CD8-positive, alpha-beta memory T cell (primary cell): ENCODE measurements at places on chromosomes 16 and 17. TPM values are rescaled to one million over a fixed set of nuclear protein-coding genes. Genes with fewer than 3 reads are reported as not detected.

The NPB gene
- total RNA-seq = 0.62 TPM

The FBXL19 gene
- 29.2 TPM for total RNA-seq

DNA sequence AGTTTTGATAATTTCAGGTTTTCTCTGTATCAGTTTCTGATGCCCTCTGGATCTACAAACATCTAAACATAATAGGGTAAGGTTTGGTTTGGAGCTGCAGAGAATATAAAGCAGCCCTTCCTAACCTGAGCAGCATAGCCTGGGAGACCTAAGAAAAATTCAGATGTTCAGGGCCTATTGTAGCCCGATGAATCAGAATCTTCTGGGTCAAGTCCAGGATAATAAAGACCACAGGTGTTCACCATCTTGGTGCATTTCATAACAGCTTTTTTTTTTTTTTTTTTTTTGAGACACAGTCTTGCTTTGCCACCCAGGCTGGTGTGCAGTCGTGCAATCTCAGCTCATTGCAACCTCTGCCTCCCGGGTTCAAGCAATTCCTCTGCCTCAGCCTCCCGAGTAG, 19.7 kb upstream of the ARHGAP17 start:
- peaks cover 23% of the 10 kb centered on the region for H3K4me1 ChIP-seq
- no peaks in the 10 kb centered on the region for H3K27me3 ChIP-seq
- DNase-seq = no peak

DNA sequence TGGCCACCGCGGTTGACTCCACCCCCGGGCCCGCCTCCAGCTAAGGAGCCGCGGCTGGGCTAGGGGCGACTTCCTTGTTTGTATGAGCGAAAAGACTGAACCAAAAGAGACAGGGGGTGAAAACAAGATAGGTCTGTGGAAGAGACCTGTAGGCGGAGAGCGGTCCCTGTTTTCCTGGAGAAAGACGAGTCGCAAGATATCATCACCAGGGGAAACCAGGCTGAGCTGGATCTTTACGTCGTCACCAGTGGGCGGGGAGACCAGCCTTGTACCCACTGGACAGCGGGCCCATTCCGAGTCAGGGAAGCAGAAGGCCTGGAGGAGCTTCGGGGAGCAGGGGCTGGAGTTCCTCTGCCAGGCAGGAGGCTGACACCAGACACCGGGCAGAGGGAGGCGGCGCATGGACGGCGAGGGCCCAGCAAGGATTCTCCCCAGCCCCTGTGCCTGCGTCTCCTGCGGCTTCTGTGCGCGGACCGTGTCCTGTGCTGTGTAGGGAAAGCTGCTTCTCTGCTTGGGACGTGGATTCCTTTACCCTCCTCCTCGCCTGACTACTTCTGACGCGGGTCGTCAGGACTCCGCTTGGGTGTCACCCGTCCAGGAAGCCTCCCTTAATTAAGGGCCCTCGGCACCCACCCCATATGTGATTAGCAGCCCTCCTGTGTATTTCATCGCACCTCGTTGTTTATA, 10.3 kb upstream of the ARL4D start:
- H3K36me3 ChIP-seq = no peaks in the 10 kb centered on the region
- H3K4me1 ChIP-seq = peaks cover 18% of the 10 kb centered on the region
- H3K4me3 ChIP-seq = peak overlapping the region; percentile 84
- peak; percentile 83 for DNase-seq
- H3K27ac ChIP-seq = peak overlapping the region; percentile 94

GRCh38 chr17:27466743-27467375, 10.6 kb downstream of the KSR1 start:
- H3K4me1 ChIP-seq = peaks cover 30% of the 10 kb centered on the region
- no peaks in the 10 kb centered on the region for H3K36me3 ChIP-seq
- peak; percentile 19 for DNase-seq

GRCh38 chr17:27345141-27345904, 51.4 kb downstream of the WSB1 start:
- no peaks in the 10 kb centered on the region for H3K27me3 ChIP-seq
- no peak overlapping the region for H3K4me3 ChIP-seq
- H3K4me1 ChIP-seq = peaks cover 3% of the 10 kb centered on the region
- no peaks in the 10 kb centered on the region for H3K36me3 ChIP-seq

GRCh38 chr16:54417384-54417783, 130.8 kb upstream of the IRX3 start:
- H3K27me3 ChIP-seq = no peaks in the 10 kb centered on the region
- no peak overlapping the region for H3K27ac ChIP-seq
- no peaks in the 10 kb centered on the region for H3K36me3 ChIP-seq
- H3K4me3 ChIP-seq = no peak overlapping the region
- no peak for DNase-seq

DNA sequence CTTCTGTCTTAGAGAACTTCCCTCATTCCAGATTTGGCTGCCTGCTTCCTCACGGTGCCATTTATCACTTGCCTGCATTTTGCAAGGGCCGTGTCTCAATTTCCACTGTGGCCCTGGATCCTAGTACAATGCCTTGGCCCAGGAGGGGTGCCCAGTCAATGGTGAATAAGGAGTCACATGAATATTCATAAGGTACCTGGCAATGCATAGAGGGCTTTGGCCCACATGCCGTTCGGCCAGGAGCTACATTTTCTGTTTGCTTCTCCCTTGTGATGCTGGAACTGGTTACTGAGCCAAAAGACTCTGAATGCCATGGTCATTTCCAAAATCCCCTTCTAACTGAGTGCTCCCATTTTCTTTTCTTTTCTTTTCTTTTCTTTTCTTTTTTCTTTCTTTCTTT, 4.8 kb upstream of the PIRT start:
- no peaks in the 10 kb centered on the region for H3K27me3 ChIP-seq
- no peak overlapping the region for H3K4me3 ChIP-seq
- no peaks in the 10 kb centered on the region for H3K36me3 ChIP-seq
- H3K4me1 ChIP-seq = no peaks in the 10 kb centered on the region

- DNase-seq = no peak
- no peaks in the 10 kb centered on the region for H3K36me3 ChIP-seq
- H3K27ac ChIP-seq = no peak overlapping the region
- H3K4me1 ChIP-seq = no peaks in the 10 kb centered on the region
- no peaks in the 10 kb centered on the region for H3K27me3 ChIP-seq
- no peak overlapping the region for H3K4me3 ChIP-seq
These were observed 68.0 kb upstream of the TBC1D3K start for GRCh38 chr17:37856245-37856644.

GRCh38 chr17:8122422-8122923, 1.4 kb downstream of the HES7 start:
- no peak overlapping the region for H3K27ac ChIP-seq
- H3K4me1 ChIP-seq = peaks cover 69% of the 10 kb centered on the region
- H3K36me3 ChIP-seq = no peaks in the 10 kb centered on the region
- DNase-seq = no peak
- H3K4me3 ChIP-seq = peak overlapping the region; percentile 91
- peaks cover 7% of the 10 kb centered on the region for H3K27me3 ChIP-seq

GRCh38 chr17:48179071-48179945, 71.7 kb downstream of the SNX11 start:
- no peaks in the 10 kb centered on the region for H3K4me1 ChIP-seq
- H3K36me3 ChIP-seq = peaks cover 45% of the 10 kb centered on the region
- no peak overlapping the region for H3K27ac ChIP-seq
- no peak overlapping the region for H3K4me3 ChIP-seq
- DNase-seq = no peak
